T-helper 17 cell (primary cell): ENCODE measurements at places on chromosomes 3 and 15. TPM values are rescaled to one million over a fixed set of nuclear protein-coding genes. Genes with fewer than 3 reads are reported as not detected.

GRCh38 chr15:94453227-94453988 is 222.0 kb downstream of the MCTP2 start:
- H3K4me3 ChIP-seq = no peak overlapping the region
- no peak overlapping the region for H3K27ac ChIP-seq
- H3K36me3 ChIP-seq = peaks cover 2% of the 10 kb centered on the region

Gene ZIC1
- not detected for total RNA-seq

- H3K4me1 ChIP-seq = no peaks in the 10 kb centered on the region
- no peak for DNase-seq
- H3K36me3 ChIP-seq = peaks cover 2% of the 10 kb centered on the region
- H3K27ac ChIP-seq = no peak overlapping the region
- no peak overlapping the region for H3K4me3 ChIP-seq
- H3K27me3 ChIP-seq = peaks cover 19% of the 10 kb centered on the region
These were observed 251.3 kb upstream of the NR2E3 start for GRCh38 chr15:71559098-71559497.

DNA sequence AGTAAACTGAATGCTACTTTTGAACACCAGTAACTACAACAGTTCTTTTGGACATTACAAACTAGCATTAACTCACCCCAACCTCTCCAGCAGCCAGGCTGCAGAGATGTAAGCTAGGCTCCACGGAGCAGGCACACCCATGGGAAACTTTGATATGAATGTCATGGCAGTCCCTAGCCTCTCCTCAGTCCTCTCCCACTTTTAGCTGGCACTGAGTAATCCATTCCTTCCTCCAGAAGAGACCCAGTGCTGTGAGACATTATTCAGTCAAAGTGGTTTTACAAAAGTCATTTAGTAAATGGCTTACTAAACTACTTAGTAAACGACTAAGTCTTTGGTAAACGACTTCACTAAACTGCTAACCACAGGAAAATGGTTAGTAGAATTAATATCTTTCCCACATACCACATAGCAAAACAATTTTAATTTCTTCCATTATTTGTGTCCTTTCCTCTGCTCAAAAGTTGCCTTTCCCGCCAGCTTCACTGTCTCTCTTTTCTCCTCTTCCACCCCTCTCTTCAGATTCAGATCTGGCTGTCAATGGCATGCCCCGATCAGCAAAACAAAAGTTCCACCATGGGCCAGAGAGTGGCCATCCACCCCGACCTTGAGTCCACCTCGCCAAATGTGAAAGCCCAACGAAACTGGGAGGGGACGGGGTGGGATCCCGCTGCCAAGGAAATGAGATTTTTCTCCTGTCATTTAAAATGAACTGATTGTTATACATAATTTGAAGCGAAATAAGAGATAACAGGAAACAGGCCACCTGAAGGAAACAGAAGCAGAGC is 67.5 kb upstream of the TJP1 start:
- no peak overlapping the region for H3K4me3 ChIP-seq
- no peaks in the 10 kb centered on the region for H3K4me1 ChIP-seq
- no peak for DNase-seq
- H3K27ac ChIP-seq = no peak overlapping the region
- H3K36me3 ChIP-seq = no peaks in the 10 kb centered on the region

- H3K27ac ChIP-seq = no peak overlapping the region
- H3K4me1 ChIP-seq = no peaks in the 10 kb centered on the region
- no peaks in the 10 kb centered on the region for H3K27me3 ChIP-seq
- H3K36me3 ChIP-seq = no peaks in the 10 kb centered on the region
These were observed 15.5 kb upstream of the BCHE start for GRCh38 chr3:165852711-165853110.

DNA sequence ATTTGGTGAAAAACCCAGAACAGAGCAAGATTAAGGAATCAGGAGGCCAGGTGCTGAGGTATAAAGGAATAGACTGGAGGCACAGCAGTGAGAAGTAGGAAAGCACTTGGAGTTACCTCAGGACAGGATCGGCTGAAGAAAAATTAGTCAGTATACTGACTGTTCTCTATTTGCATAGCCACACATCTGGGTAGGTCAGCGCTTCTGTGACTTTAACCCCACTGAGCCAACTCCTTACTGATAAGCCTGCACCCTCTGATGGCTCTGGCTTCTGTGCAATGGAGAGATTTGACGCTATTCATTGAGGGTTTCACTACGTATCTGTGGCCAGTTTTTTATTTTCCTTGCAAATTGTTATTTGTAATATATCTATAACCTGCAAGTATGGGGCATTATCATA is 22.3 kb downstream of the MECOM start:
- H3K27ac ChIP-seq = no peak overlapping the region
- no peak for DNase-seq
- no peak overlapping the region for H3K4me3 ChIP-seq
- no peaks in the 10 kb centered on the region for H3K36me3 ChIP-seq
- peaks cover 59% of the 10 kb centered on the region for H3K27me3 ChIP-seq
- no peaks in the 10 kb centered on the region for H3K4me1 ChIP-seq

DNA sequence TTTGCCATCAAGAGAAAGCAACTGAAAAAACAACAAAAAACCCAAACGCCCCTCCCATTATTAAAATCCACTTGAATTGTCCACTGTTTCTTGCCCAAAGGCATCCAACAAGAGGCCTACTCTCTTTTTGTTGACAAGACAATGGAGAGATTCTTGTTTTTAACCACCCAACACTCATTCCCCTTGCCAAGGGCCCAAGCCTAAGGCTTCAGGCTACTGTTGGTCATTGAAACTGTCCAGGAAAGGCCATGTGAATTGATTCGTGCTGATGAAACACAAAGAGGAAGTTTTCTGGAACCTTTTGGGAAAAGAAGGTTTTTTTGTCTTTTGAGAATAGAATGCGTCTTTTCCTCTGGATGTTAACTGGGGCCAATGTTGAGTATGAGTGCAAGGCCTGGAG is 157.4 kb upstream of the PFN2 start:
- DNase-seq = no peak
- H3K36me3 ChIP-seq = peaks cover 2% of the 10 kb centered on the region
- H3K4me3 ChIP-seq = no peak overlapping the region
- no peaks in the 10 kb centered on the region for H3K4me1 ChIP-seq
- no peak overlapping the region for H3K27ac ChIP-seq

GRCh38 chr15:101446518-101447167 is 42.9 kb downstream of the PCSK6 start:
- no peak overlapping the region for H3K4me3 ChIP-seq
- no peak for DNase-seq
- peaks cover 48% of the 10 kb centered on the region for H3K27me3 ChIP-seq
- no peaks in the 10 kb centered on the region for H3K36me3 ChIP-seq
- H3K27ac ChIP-seq = no peak overlapping the region

Gene PRSS50
- not detected for total RNA-seq

GRCh38 chr3:77038468-77038929 is 1.4 kb upstream of the ROBO2 start:
- no peaks in the 10 kb centered on the region for H3K4me1 ChIP-seq
- peaks cover 17% of the 10 kb centered on the region for H3K27me3 ChIP-seq
- H3K4me3 ChIP-seq = no peak overlapping the region
- no peaks in the 10 kb centered on the region for H3K36me3 ChIP-seq
- DNase-seq = no peak
- no peak overlapping the region for H3K27ac ChIP-seq

GRCh38 chr3:146020969-146021368 is 140.0 kb downstream of the PLOD2 start:
- no peak overlapping the region for H3K4me3 ChIP-seq
- no peaks in the 10 kb centered on the region for H3K4me1 ChIP-seq
- no peaks in the 10 kb centered on the region for H3K27me3 ChIP-seq
- no peak for DNase-seq

DNA sequence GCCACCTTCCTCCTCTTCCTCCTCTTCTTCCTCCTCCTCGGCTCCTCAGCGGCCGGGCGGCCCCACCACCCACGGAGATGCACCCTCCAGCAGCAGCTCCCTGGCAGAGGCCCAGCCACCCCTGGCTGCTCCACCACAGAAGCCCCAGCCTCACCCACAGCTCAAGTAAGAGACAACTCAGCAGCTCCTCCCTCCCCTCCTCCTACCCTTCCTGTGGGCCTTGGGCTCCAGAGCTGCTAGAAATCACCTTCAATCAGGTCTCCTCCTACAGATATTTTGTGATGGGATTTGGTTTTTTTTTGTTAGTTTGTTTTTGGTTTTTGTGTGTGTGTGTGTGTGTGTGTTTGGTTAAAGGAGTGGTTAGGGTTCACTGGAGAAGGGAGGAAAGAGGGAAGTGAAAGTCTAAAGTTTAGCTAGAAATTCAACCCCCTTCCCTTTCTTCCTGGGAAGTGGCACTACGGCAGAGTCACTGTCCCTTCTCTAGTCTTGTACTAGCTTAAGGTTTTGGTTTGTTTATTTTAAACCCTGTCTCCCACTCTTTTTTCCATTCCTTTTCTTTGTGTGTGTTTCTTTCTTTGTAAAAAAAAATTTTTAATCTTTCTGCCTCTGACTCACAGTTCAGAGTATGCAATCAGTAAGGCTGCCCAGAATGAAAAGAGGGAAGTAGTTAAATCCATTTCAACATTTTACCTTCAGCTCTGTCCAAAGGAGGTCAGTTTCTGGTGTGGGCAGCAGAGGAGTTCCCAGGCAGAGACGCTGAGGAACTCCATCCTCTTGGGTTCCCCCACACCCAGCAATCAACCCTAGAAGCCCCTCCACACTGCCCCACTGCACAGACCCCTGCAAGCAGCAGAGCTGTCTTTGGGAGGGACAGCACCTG is 29.0 kb upstream of the TIMP4 start:
- peak overlapping the region; percentile 60 for H3K4me3 ChIP-seq
- no peaks in the 10 kb centered on the region for H3K36me3 ChIP-seq
- H3K4me1 ChIP-seq = peaks cover 6% of the 10 kb centered on the region
- peaks cover 6% of the 10 kb centered on the region for H3K27me3 ChIP-seq

Gene CCRL2
- 2.4 TPM for total RNA-seq

- no peak for DNase-seq
- peaks cover 9% of the 10 kb centered on the region for H3K4me1 ChIP-seq
- H3K27me3 ChIP-seq = peaks cover 31% of the 10 kb centered on the region
- peak within 1 kb of the TSS; percentile 8 for H3K27ac ChIP-seq
- H3K36me3 ChIP-seq = peaks cover 4% of the 10 kb centered on the region
These were observed at the start of gene EPB42 for GRCh38 chr15:43220991-43221403. EPB42 (minus strand) TSS chr15:43221018; CDS start chr15:43220825, 193 bp downstream.

Gene CFAP100
- total RNA-seq = not detected

Gene CORO2B
- total RNA-seq = not detected

Gene CCR3
- 0.37 TPM for total RNA-seq

DNA sequence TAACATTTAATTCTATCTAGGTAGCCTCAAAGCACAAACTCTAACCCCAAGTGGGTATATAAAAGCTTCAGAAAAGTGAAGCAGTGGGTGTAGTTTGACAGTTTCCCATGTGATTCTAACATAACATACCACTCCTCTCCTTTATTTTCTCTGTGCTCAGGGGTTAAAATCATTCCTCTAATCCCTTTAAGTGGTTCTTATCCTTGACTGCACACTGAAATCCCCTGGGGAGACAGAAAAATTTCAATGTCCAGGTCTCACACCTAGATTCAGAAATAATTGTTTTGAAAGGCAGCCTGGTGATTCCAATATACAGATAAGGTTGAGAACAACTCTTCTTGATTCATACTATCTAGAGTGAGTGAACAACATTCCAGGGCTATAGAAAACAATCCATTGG is 986.4 kb downstream of the ROBO1 start:
- no peaks in the 10 kb centered on the region for H3K36me3 ChIP-seq
- H3K4me3 ChIP-seq = no peak overlapping the region
- H3K4me1 ChIP-seq = no peaks in the 10 kb centered on the region
- no peak overlapping the region for H3K27ac ChIP-seq
- H3K27me3 ChIP-seq = no peaks in the 10 kb centered on the region

- H3K36me3 ChIP-seq = no peaks in the 10 kb centered on the region
- no peaks in the 10 kb centered on the region for H3K4me1 ChIP-seq
- peaks cover 4% of the 10 kb centered on the region for H3K27me3 ChIP-seq
- no peak overlapping the region for H3K27ac ChIP-seq
- no peak overlapping the region for H3K4me3 ChIP-seq
These were observed 61.0 kb upstream of the SLC24A5 start for GRCh38 chr15:48059791-48060190.

GRCh38 chr15:92955706-92956105 is 55.6 kb downstream of the CHD2 start:
- H3K27ac ChIP-seq = peak overlapping the region; percentile 90
- DNase-seq = no peak
- no peaks in the 10 kb centered on the region for H3K27me3 ChIP-seq

- H3K4me3 ChIP-seq = no peak overlapping the region
- no peak overlapping the region for H3K27ac ChIP-seq
These were observed 174.0 kb upstream of the PRICKLE2 start for GRCh38 chr3:64399205-64399800.

DNA sequence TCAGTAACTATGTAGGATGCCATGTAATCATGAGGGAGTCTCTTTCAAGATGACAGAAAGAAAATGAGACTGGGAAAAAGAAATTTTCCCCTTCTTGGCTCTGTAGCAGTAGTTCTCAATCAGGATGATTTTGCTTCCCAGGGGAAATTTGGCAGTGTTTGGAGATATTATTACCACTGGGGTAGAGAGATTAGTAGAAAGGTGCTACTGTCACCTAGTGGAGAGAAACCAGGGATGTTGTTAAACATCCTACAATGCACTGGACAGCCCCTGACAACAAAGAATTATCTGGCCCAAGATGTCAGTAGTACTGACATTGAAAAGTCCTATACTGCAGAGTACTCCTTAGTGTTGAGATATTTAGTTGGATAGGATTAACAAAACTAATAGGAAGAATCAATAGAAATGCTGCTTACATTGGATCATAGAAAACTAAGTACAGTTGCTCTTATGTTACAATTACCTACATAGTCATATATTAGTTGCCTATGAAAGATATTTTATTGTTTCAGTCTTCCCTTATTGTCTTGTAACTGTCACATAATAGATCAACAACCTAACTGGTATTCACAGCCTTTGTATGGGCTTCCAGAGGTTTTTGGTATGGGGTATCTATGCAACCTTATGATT is 433.3 kb downstream of the RAP2B start:
- no peak overlapping the region for H3K27ac ChIP-seq
- DNase-seq = no peak
- H3K36me3 ChIP-seq = no peaks in the 10 kb centered on the region
- peaks cover 6% of the 10 kb centered on the region for H3K4me1 ChIP-seq

- H3K36me3 ChIP-seq = no peaks in the 10 kb centered on the region
- DNase-seq = peak; percentile 85
- H3K27me3 ChIP-seq = no peaks in the 10 kb centered on the region
- peak overlapping the region; percentile 98 for H3K4me3 ChIP-seq
- H3K27ac ChIP-seq = peak overlapping the region; percentile 96
These were observed 3.2 kb upstream of the SIN3A start for GRCh38 chr15:75454471-75455378.

DNA sequence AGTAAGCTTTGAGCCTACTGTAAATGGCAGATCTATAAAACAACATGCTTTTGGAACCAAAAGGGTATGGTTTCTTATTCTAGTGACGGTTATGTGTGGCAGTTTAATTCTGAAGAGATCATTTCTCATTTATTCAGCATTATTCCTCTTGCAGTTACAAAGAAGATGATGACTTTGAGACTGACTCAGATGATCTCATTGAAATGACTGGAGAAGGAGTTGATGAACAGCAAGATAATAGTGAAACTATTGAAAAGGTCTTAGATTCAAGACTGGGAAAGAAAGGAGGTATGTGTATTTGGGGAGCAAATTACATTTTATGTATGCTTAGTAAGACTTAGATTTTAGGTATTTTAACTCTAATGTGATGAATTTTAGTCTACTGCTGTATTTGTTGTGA is 41.5 kb downstream of the CHD2 start:
- H3K4me1 ChIP-seq = peaks cover 22% of the 10 kb centered on the region
- no peak overlapping the region for H3K4me3 ChIP-seq
- no peaks in the 10 kb centered on the region for H3K27me3 ChIP-seq
- no peak for DNase-seq

GRCh38 chr15:96327155-96327741 is 3.3 kb upstream of the NR2F2 start:
- H3K36me3 ChIP-seq = peaks cover 10% of the 10 kb centered on the region
- no peak overlapping the region for H3K4me3 ChIP-seq
- peaks cover 9% of the 10 kb centered on the region for H3K4me1 ChIP-seq
- peaks cover 68% of the 10 kb centered on the region for H3K27me3 ChIP-seq
- no peak for DNase-seq

Gene SH2D7
- not detected for total RNA-seq

Gene MYH15
- not detected for total RNA-seq
